Mucosa of gallbladder (tissue), 1 donor: ENCODE measurements at places on chromosomes 3 and 15. TPM values are rescaled to one million over a fixed set of nuclear protein-coding genes. Genes with fewer than 3 reads are reported as not detected.
A peak's percentile ranks its signal among the peaks of the same experiment; 100 is the strongest.

- no peak for DNase-seq
Measured at GRCh38 chr15:98842973-98843285, 164.7 kb downstream of the PGPEP1L start.

DNA sequence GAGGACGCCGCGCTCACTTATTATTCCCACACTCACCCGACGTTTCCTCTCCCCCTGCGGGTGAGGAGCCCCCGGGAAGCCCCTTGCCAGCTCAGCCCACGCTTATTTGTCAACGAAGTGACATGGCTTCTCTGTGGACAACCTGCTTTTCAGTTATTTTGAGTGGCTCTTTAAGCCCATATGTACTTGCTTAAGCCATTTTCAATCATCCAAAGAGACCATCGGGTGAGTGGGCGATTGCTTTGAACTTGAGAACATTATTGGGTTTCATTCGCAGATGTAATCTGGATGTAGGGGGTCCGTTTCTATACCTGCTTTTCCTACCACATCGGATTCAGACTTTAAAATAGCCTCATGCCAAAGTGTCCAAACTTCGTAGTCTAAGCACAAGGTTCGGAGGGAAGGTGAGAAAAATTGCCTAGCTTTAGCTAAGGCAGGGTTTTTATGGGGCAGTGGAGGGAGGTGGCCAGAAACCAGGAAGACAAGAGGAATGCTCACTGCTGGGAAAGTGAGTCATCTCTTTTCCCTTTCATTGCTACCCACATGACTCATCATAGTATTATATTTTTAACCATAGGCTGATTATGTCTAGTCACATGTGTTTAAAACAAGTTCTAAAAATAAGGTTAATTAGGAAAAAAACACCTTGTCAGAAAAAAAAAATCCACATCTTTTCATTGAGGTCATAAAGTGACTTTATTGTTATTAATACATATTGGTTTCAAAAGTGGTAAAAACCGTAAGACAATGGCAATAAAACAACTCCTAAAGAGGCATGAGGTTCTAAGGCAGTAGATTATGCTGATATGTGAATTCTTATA is 773.1 kb upstream of the NR2F2 start:
- no peak for DNase-seq

The SH2D7 gene
- total RNA-seq = 2.3 TPM

The ERC2 gene
- 4.2 TPM for total RNA-seq

The CCDC39 gene
- total RNA-seq = not detected

DNA sequence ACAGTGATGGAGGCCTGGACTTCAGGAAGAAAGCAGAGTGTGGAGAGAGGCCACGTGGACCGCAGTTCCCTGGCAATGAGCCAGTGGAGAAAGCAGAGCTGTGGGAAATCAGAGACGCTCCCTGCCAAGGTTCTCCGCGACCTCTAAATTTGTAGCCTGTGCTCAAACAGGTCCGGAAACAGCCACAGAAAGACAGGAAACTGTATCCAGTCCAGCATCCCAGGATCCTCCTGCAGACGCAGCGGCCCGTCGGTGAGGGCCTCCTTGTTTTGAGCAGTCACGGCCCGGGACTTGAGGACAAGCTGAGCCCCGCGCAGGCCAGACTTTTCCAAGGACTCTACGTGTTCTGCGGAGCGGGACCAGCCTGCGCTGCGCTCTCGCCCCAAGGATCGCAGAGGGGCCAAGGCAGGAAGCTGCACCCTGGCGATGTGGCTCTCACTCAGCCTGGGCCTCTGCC is 22.3 kb downstream of the RPSA start:
- peak; percentile 22 for DNase-seq

DNA sequence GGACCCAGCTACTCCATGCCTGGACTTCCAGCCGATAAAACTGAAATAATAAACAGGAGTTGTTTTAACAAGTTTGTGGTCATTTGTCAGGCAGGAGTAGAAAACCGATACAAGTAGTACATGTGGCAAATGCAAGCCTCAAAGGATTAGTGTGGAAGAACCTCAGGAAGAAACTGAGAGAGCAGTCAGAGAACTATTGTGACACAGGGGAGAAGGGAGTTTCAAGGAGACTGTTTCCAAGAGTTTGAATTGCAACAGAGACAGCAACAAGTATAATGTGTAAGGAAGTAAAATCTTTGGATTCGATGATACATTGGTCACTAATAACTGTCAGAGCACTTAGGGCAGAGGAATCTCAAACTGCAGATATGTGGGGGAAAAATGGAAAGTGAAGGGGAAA is 450.6 kb upstream of the ARHGEF26 start:
- no peak for DNase-seq

DNA sequence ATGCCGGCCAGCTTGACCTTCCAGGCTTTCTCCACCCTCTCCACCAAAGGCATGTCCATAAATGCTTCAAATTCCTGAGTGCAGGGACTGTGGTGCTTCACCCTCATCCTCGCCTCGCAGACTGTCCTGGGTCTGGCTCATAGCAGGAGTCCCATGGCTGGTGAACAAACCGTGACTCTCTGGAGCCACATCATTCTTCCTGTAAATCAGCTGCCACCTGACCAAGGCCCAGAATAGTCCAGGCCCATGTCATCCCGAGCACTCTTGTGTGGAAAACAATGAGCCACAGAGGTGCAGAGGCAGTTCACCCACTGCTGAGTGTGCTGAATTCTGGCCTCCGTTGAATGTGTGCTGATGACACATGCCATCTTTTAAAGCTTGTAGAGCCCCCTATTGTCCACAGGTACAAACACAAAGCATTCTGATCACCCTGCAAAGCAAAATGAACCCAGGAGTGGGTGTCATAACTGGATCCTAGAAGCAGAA is 68.6 kb downstream of the ABHD5 start:
- no peak for DNase-seq

The DPPA2 gene
- total RNA-seq = not detected

The SPINK8 gene
- not detected for total RNA-seq

GRCh38 chr3:7876741-7877297 is 624.8 kb upstream of the LMCD1 start:
- DNase-seq = no peak

DNA sequence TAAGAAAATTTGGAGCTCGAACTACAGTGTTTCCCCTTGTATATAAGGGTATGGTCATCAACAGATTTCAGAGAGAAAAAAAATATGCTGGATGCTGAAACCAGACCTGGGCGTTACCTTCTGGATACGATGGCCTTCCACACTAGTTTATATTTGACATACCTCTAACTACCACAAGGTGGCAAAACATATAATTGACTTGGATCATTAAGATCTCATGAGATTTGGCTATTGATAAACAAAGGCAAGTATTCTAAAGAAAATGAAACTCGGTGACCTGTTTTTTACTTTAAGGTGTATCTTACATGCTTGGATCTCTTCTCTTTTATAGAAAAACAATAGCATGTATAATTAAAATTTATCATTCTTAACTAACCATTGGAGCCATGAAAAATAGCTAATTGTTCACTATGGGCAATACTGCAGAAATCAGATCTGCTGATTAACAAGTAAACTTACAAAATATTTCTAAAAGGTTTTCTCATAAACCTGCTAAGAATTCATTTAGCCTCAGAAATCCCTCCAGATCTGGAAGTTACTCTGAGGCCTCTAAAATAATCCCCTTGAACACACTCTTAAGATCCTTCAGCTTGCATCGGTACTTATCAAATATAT is 300.6 kb upstream of the KCNH8 start:
- DNase-seq = no peak

DNA sequence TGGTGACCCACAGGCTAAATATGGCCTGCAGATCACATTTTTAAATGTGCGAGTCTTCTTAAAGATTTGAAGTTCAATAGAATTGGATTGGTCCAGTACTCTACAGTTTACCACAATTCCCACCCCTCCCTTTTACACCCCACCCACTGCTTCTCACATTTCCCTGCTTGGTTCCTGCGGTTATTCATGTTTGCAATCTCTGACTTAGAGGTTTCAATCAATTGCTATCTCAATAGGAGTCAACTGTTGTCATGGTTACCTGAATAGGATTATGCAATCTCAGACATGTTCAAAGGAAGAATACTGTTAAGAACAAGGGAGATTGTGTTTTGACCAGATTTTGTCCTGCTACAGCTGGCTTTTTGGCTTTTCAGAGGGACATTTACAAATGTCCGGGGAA is 4.9 kb upstream of the C3orf49 start:
- DNase-seq = no peak
